ENCODE measurements at places on chromosomes 12 and 14.
A peak's percentile ranks its signal among the peaks of the same experiment; 100 is the strongest.

DNA sequence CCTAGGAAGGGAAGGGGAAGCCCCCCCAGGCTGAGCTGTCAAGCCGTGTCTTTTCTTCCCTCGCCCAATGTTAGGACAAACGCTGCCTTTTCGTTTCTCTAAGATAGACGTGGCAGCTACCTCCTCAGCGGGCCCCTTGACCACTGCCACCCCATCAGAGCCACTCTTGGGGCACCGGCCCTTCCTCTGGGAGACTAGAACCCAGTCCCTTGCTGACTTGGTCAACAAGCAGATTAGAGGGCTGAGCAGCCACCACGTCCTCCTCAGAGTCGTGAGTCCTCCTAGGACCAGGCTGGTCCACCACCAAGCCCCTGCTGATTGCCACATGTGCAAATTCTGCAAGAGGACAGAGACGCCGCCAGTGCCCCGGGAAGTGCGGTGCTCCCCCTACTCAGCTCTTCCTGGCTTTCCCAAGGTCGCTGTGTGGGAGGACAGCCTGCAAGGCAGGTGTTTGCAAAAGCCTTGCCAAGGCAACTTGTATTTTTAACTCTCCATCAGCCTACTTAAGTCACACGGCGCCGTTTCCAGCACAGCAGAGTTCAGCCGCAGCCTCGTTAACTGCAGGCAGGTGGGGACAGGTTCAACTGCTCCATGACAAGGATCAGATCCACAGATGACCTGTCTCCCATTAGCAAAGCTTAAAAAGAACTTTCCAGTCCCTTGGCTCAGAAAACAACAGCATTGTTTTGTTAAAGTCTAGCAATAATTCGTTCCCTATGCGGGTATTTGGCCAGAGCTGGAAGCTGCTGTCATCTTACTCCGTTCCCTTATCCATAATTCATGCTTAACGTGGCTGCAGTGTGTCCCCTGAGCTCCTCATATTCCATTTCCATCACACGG is 65.6 kb downstream of the TESC start:
- no peak for DNase-seq

GRCh38 chr14:99481745-99482099 is 513 bp downstream of the CCNK start:
- DNase-seq = peak; percentile 4

- no peak for DNase-seq
Observed at GRCh38 chr12:92213166-92213565, 67.5 kb upstream of the BTG1 start.

- no peak for DNase-seq
Observed at GRCh38 chr12:72774023-72774422, 501.9 kb downstream of the TRHDE start.

- DNase-seq = no peak
Observed at GRCh38 chr14:51107801-51108200, 12.9 kb upstream of the TRIM9 start.

DNA sequence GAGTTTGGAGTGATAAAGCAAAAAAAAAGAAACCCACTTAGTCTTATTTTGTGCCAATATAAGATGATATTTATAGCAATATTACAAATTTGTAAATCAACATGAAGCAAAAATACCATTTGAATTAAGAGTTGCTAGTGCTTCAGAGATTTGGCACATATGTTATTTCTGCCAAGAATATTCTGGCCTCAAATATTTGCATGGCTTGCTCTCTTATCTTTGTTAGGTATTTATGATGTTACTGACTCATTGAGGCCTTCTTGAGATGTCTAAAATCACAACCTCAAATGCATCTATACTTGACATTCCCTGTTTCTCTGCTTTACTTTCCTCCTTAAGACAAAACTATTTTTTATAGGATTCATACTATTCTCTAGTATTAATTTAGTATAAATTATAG is 301.5 kb downstream of the NELL2 start:
- DNase-seq = no peak

GRCh38 chr12:56529656-56530055 is 8.0 kb downstream of the RBMS2 start:
- no peak for DNase-seq

DNA sequence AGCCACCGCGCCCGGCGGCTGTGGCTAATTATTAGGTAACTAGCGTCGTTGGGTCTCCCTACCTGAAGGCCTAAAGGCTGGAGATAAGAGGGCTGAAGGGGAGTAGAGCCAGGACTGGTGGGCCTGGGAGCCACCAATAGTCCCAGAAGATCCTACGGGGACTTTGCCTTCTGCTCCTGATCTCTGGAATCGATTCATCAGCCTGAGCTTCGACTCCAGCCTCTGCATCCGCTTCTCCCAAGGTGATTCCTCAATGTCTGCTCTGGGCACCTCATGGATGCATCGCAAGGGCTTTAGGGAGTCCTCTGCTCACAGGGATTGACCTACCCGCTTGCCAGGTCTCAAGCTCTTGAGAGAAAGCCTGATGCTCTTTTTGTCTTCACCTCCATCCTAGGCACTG is 14.7 kb upstream of the KDM2B start:
- DNase-seq = no peak

DNA sequence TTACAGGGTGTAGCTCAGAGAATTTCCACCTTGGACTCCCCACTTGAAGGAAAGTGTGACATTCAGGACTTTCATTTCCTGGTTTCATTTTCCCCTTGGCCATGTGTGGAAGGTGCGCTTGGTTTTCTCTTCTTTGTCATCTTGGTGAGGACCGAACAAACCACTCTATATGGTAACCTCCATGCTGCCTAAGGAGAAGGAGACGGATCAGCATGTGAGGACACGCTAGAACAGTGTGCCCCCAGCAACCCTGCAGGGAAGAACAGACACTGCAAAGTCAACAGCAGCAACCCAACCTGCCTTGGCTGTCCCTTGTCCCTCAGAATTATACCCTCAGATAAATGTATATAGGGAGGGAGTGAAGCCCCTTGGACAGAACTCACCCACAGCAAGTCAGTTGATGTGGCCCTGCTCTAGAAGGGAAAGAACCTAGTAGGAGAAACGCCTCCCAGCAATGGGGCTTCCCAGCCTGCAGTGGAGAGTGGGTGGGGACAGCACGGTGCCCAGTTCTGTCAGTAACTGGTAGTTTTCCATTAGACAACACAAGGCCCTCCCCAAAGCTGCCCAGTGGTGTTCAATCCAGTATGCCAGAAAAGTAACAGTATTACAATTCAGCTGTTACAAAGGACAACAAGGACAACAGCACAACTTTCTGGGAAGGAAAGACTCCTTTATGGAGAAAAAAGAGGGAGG is 18.9 kb upstream of the COCH start:
- no peak for DNase-seq

- DNase-seq = no peak
Observed at GRCh38 chr12:79531518-79531917, 159.2 kb downstream of the PAWR start.

- DNase-seq = no peak
Observed at GRCh38 chr14:34711169-34711568, 3.2 kb downstream of the CFL2 start.

- DNase-seq = no peak
Observed at GRCh38 chr14:62099091-62099490, 336.9 kb downstream of the SNAPC1 start.

GRCh38 chr14:53536446-53536845 is 383.3 kb upstream of the DDHD1 start:
- DNase-seq = no peak

DNA sequence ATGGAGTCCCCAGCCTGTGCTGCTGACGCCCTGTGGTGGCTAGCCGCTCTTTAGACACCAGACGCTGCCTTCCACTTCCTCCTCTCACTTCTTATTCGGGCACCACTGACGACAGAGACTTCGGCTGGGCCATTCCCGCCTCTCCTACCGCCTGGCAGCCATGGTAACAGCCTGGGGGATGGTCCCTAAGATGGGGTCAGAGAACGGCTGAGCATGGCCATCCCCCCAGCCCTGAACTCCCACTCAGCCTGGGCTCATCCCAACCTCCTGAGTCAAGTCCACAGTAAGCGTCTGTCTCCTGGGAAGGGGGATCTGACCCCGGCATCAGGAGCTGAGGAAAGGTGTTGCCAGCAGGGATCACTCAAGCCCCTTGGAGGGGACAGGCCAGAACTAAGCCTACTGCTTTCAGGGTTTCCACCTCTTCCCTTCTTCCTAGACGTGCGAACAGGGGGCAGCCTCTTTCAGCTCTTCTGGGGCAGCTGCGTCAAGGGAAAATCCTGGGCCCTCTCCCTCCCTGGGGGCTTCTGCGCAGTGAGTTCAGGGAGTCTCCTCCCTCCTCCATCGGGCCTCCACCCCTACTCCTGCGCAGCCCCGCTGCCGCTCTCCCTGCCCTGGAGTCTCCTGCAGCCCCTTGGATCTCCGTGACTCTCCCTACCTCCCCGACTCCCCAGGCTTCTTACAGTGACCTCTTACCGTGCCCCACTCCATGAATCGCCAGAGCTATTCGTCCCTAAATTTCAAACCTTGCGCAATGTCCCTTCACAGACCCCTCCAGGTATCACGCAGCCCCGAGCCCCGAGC is 643 bp upstream of the TAMALIN start:
- DNase-seq = no peak

DNA sequence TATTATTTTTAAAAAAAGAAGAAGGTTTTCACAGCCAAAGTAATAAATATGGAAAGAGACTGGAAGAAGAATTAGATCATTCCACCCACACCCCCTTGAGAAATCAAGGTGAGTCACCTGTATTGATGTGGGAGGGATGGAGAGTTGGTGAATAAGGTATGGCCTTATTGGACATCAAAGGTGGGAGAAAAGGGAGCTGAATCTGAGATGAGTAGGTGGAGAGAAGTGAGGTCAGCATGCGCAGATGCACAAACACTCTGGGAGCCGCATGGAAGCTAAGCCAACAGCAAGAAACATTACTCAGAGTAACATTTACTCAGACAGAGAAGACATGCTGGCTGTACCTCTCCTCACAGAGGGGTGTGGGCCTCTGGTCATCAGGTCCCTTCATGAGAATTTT is 113.1 kb upstream of the FOXG1 start:
- no peak for DNase-seq

DNA sequence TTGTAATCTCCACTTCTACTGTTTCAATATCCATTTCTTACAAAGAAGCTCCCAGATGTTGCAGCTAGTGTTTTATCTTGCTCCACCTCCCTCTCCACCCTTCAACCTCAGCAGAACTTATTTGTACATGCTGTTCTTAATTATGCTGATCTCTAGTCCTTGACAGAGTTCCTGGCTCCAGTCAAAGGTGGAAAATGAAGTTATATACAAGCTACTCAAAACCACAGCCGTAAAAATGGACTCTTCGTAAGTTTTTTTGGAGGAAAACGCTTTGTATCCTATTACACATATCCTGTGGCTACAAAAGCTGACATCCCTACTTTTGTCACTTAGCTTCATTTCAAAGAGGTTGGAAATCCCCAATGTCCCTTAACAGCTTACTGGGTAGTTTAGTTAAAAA is 1.3 kb downstream of the CLEC1A start:
- DNase-seq = no peak

- no peak for DNase-seq
Observed at GRCh38 chr12:44904321-44904720, 28.2 kb upstream of the NELL2 start.

- DNase-seq = no peak
Observed at GRCh38 chr12:122544537-122544936, 17.5 kb downstream of the KNTC1 start.

Measured in stimulated activated CD8-positive, alpha-beta memory T cell treated with anti-CD3 and anti-CD28 coated beads, Interleukin-7, amount 100 ng/mL, for 24 hours (primary cell).